Posterior cingulate gyrus (tissue), 11 donors: ENCODE measurements at places on chromosomes 4 and X.

DNA sequence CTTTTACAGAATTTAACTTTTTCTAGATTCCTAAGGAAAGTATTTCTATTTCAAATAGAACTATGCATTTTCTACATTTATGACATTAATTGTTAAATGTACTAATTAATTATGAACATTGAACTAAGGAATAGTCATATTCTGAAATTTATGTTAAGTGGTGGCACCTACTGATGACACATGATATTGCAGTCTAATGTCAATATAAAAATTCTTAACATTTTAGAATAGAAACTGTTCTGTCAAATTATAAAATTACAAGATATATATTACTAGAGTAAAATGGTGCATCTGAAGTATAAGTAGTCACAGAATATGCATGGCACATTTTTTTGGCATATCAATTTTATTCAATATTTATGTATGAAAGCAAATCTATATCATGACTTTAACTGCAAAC, 40.2 kb upstream of the NDNF start:
- DNase-seq: no peak

GRCh38 chr4:104649631-104650030, 154.9 kb upstream of the CXXC4 start:
- DNase-seq: no peak

GRCh38 chrX:15163131-15163530, 106.8 kb downstream of the ASB9 start:
- DNase-seq: no peak

DNA sequence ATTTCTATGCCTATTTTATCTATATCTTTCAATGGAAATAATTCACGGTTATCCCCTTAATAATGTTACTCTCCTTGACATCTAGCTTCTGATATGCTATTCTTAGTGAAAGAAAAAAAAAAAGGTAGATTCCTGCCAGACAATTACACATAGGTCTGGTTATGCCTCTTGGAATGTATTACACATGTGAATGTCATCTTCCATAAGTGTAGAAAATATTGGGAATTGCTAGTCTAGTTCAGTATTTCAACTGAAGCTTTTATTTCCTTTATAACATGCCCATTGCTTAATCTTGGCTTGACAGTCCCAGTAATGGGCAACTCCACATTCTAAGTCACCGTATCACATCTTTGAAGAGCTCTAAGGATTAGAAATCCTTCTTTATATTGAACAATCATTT, 25.4 kb upstream of the PPP1R2C start:
- DNase-seq: no peak

DNA sequence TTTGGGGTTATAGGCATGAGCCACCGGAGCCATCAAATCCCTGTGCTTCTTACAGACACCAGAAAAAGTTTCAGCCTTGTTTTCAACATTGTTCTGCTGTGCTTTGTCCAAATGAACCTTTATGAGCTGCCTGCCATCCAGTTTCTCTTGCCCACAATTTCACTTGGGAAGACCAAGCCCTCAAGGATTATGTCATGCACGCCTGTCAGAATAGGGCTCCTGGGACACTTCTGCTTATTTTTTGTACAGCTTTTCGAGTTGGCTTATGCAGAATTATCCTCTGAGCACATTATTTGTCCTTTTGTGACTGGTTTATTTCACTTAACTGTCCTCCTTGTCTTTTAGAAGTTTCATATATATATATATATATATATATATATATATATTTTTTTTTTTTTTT, 16.2 kb downstream of the UBE2K start:
- DNase-seq: no peak

- DNase-seq: no peak
Measured at GRCh38 chr4:147651563-147651962, 32.4 kb downstream of the PRMT9 start.

DNA sequence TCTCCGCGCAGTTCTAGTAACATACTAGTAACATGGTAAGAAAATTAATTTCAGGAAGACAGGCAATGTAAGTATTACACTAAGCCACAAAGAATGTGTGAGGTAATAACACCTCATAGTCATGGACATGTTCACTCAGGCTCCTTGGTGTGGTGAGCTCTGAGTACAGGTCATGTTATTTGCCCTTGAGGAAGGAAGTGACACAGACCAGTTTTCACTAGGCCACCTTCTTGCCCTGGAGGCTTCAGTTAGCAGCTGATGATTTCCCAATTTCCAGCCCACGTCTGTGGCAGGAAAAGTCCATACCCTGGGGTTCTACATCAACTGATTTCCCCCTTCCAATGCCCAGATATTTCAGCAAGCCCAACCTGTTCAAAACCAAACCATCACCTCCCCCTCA, 6.7 kb downstream of the APOO start:
- DNase-seq: no peak

GRCh38 chrX:111035256-111035655, 60.7 kb upstream of the PAK3 start:
- DNase-seq: no peak

GRCh38 chrX:153537526-153538295, 20.3 kb downstream of the ATP2B3 start:
- peak; percentile 78 for DNase-seq

DNA sequence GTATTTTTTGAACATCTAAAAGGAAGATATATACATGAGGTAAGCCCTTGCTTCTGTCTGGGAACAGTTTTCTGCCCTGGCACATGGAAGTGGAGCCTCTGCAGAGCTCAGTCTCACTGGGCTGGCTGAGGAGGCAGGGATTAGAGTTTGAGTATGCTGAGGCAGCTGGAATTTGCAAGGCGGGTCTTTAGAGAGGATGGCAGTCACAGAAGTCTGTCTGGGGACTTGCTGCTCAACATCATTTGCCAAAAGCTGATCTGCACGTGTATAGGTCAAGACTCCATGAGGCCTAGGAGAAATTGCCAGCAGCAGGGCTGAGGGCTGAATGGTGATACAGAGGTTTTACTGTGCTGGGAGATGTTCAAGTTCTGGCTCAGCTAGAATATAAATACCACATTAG, 163.6 kb upstream of the ANK2 start:
- DNase-seq: no peak

GRCh38 chr4:105198541-105198940, 51.9 kb downstream of the TET2 start:
- DNase-seq: no peak

- no peak for DNase-seq
Measured at GRCh38 chrX:84322083-84322827, 134.3 kb upstream of the RPS6KA6 start.

DNA sequence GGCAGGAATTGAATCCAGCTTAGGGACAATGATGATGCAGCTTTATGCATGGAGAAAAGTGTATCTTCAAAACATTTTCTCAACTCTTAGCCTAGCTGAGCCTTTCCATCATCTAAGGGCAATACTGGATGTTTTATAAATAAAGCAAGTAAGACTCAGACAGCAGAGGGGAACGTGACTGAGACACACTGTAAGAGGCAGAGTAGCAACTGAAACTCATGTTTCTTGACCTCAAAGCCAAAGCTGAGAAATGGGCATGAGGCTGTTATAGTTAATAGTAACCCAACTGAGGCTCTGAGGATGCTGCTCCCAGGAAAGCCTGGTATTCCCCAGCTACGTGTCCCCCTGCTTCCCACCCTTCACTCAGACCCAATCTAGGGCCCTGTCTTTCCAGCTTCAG, 44.6 kb downstream of the ARHGEF9 start:
- DNase-seq: no peak

GRCh38 chrX:2502668-2503519, 2.1 kb upstream of the DHRSX start:
- no peak for DNase-seq

GRCh38 chrX:6986915-6987314, 160.6 kb upstream of the STS start:
- DNase-seq: no peak

GRCh38 chr4:141350122-141350905, 129.6 kb downstream of the ZNF330 start:
- no peak for DNase-seq

GRCh38 chr4:162131256-162131655, 32.5 kb downstream of the FSTL5 start:
- no peak for DNase-seq

DNA sequence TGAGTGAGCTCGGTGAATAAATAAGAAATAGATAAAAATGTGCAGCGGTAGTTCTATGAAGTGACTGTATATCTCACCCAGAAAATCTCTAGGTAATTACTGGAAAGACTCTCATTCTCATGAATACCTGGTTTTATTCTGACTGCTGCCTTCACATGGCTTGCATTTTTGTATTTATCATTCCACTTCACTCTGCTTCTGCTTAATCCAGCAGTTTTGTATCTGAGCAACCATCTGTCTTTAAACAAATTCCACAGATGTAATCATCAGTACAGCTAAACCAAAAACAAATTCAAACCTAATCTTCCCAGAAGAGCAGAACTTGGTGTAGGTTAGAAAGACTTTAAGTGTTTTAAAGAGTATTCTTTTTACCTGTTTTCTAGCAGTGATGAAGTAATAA, 11.2 kb upstream of the ALB start:
- DNase-seq: no peak

- DNase-seq: peak; percentile 75
Measured at GRCh38 chr4:2408401-2408958, 10.0 kb downstream of the ZFYVE28 start.

- DNase-seq: no peak
Measured at GRCh38 chrX:70132877-70133302, 357 bp upstream of the IGBP1 start.

DNA sequence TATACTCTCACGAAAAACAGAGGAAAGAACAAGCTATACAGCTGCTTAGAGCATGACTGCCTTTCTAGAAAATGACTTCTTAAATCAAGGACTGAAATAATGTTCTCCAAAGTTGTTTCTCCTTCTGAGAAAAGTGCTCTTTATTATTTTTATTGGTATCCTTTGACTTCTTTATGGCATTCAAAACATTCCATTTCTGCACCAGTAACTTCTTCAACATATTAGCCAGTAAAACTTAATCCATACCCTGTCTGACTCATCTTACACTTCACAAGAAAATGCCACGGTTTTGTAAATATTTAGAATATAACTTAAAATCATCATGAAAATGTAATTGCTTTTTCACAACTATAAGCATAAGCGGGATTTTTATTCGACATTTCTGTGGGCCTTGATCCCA, 180.4 kb downstream of the NR3C2 start:
- no peak for DNase-seq

DNA sequence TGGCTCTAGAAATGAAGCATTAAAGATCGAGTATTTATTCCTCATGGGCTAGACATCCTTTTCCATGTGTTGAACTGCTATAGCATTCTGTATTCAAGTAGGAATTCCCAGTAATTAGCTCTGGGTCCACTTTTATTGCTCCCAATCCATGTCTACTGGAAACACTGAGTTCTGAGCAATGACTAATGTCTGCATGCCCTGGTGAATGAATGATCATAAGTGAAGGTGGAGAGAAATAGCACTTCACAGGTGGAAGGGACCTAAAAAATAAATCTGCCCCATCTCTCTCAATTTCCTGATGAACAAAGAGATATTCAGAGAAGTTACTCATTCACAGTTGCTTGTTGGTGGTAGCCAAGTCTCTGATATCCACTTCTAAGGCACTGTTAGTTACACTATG, 34.6 kb upstream of the CXCL8 start:
- DNase-seq: no peak

DNA sequence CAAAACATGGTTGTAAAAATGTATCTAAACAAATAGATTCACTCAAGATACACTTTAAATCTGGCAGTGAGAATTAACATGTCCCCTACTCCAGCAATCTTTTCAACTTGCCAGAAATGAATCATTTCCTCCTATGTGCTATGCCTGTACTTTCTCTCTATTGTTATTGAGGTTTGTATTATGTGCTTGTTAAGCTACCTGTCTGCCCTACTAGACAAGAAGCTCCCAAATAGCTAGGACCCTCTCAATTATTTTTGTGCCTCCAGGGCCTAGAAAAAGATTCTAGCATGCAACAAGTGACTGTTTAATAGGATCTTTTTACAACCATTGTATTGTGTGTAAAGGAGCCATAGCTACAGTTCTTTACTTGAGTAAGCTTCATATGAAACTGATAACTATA, 3.5 kb upstream of the SAP30 start:
- DNase-seq: no peak

DNA sequence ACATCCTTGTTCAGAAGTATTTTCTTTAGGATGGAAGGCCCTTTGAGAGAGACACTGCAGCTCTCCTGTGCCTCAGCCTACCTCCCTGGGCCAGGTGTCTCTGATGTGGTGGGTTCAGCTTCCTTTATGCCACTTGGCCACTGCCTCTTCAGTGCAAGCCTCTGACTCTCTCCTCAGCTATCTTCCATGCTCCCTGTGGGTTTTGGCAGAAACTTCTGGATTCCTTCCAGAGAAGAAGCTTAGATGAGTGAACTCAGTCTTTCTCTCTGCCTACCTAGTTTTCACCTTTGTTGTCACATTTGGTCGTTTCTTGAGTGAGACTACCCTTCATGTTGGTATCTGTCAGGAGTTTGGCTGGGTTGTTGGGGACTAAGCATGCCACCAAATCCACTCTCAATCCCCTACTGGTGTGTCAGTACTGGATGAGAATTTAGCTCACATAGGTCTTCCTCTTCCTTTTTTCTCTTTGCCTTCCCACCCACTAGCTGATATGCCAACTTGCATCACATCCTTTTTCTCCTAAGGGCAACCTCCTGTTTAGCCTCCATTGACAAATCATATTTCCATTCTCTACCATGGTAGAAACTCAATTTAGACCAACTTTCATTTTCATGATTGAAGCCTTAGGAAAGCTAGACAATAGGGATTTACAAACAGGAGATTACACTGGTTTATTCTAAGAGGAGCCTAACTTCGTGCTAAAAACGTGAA, 32.0 kb downstream of the IL15 start:
- no peak for DNase-seq
